ENCODE measurements at places on chromosomes 11 and 22.
A peak's percentile ranks its signal among the peaks of the same experiment; 100 is the strongest.

GRCh38 chr11:48210052-48210451, 6.6 kb upstream of the OR4B1 start:
- peak; percentile 9 for DNase-seq

DNA sequence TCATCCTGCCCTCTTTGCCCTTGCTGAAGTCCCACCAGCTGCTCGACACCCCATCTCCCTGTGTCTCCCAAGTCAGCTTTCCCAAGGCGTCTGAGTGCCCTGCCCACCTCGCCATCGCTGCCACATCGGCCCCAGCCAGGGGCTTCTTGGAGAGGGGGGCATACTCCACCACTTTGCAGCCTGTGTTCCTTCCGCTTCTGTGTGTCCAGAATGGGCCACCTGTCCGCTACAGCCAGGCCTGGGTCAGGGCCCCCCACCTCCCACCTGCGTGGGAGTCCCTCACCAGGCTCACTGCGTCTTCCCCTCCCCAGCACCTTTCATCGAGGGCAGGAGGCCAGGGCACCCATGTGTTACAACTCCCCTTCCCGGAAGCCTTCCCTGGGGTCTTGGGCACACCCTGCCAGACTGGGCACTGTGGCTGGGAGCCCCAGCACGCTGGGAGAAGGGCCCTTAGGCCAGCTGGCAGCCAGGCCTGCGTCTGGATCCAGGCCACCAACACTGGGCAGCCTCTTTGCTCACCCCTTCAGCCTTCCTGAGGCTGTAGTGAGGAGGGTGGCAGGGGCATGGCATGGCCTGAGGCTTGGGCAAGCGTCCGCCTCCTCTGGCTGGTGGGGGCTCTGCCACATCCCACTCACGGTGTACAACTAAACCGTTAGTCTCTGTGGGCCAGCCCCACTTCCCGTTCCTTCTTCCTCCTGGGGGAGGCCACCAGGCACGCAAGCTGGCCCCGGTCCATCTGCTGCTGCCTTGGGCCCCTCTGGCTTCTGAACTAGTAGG, 13.4 kb downstream of the CPT1A start:
- peak; percentile 38 for DNase-seq

- DNase-seq = no peak
These were observed 21.4 kb downstream of the CD6 start for GRCh38 chr11:60992842-60993409.

DNA sequence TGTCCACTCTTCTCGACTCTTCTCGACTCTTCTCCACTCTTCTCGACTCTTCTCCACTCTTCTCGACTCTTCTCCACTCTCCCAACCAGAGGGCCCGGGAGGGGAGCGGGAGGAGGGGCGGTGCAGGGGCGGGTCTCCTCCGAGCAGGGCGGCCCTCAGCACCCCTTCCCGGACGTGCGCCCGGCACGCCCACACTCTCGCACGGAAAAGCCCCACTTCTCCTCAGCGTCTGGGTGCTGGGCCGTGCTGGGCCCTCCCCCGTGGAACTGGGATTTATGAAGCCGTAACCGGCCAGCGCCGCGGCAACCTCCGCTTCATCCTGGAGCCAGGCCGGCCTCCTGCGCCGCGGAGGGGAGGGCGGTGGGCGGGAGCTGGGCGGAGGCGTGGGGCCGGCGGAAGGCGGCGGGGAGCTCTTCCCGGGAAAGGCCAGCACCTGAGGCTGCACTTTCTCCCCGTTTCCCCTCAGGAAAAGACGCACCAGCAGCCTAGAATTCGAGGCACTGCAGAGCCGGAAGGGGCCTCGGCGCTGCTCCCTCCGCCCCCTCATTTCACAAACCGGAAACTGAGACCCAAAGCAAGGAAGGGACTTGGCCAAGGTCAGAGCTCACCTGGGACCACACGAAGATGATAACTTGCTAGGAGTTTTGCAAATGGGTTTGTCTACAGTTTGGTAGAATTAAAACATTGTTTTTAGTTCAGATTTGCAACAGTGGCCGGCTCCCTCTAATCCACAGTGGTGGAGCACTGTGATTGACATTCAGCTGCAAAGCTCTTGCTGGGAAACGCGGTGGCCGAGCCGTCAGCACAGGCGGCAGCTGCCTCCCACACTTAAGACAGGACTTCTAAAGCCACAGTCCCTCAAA, 31.6 kb upstream of the JAM3 start:
- peak; percentile 27 for DNase-seq

GRCh38 chr22:17945888-17946648, 78.3 kb downstream of the MICAL3 start:
- DNase-seq = no peak

GRCh38 chr11:65429724-65430405, 7.3 kb downstream of the NEAT1 start:
- no peak for DNase-seq

DNA sequence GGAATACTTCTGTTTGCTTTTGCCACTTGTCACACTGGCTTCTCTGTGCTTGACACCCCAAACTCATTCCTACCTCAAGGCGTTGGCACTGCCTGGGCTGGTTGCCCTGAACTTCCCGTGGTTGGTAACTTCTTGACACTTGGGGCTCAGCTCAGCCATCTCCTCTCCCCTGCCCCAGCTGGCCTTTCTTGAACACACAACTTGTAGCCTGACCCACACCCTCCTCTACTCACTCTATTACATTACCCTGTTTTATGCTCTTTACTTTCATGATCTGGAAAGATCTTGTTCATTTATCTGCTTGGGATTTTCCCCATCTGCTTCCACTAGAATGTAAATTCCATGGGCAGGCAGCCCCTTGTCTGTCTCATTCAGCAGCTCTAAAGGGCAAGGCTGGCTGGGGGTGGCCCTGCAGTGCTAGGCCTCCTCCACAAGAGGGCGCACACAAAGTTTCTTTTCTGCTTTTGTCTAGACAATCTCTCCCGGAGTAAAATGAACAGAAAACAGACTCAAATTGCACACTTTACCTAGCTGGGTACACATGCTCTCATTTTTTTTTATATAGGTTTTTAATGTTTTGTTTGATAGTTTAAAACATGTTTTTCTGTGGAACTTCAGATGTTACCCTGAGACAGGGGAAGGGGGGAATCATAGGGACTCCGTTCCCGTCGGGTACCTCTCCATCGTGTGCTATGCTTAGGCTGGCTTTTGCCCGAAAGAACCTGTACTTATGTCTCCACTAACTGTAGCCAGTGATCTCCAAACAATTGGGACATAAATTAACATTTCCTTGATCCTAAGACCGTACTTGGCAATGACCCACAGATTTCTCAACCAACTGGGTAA, 16.4 kb upstream of the MRGPRX2 start:
- peak; percentile 18 for DNase-seq

DNA sequence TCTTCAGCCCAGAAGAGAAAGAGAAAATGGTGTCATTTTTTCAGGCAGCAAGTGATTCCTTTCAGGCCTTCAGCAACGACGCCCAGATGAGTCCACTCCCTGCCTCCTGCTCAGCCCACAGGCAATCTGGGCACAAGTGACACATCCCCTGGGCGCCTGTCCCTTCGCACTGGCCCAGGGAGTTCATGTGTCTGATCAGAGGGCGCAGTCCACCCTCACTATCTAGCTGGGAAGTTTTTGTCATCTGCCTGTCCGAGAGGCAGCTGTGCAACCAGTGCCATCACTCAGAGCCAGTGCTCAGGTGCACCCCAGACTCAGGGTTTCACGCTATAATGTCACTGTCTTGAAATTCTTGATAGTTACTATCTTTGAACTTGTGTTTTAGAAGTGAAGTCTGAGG, 1.4 kb upstream of the KCNQ1OT1 start:
- DNase-seq = no peak

GRCh38 chr11:27161071-27161470, 120.5 kb downstream of the BBOX1 start:
- DNase-seq = no peak

DNA sequence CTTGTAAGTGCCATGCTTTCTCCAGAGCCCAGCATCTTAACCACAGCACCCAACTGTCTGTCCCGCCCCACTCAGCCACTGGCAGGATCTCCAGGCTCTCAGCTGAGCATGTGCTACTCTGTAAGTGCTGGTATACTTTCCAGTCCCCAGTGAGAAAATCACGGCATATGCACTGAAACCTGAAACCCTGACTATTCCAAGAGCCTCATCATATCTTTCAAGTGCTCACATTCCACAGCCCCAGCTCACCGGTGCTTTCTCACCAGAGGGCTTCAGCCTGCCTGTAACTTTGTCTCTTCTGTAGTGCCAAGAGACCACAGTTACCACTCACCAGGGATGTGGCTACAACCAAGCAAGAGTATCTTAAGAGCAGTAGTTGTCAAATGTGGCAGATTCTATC, 24.4 kb upstream of the PAMR1 start:
- DNase-seq = no peak

DNA sequence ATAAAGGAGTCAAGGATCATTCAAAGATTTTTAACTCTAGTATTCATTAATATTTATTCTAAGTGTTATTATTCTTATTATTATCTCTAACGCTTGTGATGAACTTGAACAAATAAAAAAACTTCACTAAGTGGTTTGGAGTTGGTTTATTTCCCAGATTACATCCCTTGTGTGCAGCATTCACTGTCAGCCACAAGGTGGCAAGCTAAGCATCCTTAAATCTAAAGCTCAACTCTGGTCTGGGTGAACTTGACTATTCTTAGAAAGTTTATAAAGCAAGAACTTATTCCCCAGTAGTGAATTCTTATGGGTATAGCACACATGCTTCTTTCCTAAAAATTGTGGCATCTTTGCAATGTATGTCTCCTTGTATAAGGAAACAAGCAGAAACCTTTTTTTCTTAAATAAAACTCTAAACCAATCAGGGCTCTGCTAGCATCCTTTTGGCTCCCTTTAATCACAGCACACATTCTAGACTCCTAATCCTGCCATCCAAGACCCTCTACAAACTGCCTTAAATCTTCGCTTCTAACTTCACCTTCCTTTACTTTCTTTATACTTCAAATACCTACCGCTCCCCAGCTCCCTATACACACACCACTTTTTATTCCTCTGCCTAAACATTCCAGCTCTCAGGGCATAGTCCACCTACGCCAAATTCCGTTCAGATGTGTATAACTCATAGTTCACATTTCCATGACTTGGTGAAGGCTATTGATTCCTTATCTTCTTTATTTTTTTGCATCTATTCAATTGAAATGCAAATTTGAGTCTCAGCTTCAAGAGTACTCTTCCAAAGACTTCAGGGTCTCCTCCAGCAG, 1068.8 kb downstream of the DLG2 start:
- peak; percentile 14 for DNase-seq

GRCh38 chr11:12642040-12642439, 32.2 kb upstream of the TEAD1 start:
- no peak for DNase-seq

- peak; percentile 76 for DNase-seq
These were observed 13.2 kb downstream of the EHF start for GRCh38 chr11:34633990-34634693.

- no peak for DNase-seq
These were observed 297.6 kb downstream of the KIRREL3 start for GRCh38 chr11:126702987-126703386.

DNA sequence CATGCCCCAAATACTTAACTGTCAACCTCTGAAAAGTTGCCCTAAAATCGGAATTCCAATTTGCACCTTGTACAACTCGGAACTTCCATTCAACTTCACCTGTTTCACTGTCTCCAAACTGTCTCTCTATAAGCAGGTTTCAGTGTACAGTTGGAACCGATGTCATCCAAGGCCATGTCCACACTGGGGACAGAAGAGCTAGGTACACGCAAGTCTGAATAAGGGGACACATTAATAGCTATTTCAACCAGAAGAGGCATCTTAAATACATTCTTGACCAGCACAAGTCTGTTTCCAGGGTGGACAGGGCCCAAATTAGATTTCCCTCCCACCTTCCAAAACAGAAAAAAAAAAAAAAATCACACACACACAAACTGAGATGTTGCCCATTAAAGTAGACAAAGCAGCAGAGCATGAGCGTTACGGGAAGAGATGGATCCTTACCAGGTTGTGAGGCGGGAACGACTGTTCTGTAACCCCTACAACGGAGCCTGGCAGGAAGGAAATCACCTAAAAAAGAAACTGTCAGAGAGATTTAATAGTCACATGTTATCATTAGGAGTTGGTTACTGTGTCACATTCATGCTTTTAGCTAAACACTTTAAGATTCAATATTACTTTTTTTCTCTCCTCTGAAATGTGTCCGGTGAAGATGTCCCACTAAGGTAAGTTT, 1.7 kb downstream of the CREBZF start:
- no peak for DNase-seq

GRCh38 chr11:121543836-121544380, 91.1 kb upstream of the SORL1-AS1 start:
- DNase-seq = no peak

DNA sequence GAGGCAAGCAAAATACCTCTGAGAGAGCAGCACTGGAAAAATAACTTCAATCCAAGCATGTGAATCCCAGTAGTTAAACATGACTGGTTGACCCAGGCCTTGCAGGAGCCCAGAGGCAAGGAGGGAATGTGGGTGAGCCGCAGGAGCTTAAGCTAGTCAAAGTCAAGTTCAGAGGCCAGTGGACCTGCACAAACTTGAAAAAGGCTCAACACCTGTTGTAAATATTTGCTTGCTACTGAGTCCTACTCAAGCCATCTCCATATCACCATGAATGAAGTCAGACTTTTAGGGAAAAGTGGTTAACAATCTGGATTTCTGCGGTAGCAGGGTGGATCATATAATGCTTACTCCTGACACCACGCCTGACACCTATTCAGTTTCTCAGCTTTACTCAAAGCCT, 4.8 kb upstream of the CAT start:
- no peak for DNase-seq

DNA sequence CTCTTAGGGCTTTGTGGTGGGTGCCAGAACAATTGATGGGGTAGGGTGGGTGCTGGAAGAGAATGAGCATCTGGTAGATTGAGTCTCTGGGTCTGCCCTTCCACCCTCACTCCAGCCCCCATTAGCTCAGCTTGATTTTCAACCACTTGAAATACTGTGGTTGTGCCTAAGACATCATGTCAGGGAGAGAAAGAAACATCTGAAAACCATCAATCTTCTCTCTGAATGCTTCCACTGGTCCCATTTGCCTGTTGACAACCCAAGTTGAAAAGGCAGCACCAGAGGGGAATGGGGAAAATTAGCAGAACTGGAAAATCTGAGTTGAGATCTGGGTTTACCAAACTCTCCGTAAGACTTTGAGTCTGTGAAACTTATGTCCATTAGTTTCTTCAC, 26.1 kb downstream of the CD44 start:
- no peak for DNase-seq

- DNase-seq = no peak
These were observed 80.8 kb downstream of the HORMAD2 start for GRCh38 chr22:30161051-30161469.

DNA sequence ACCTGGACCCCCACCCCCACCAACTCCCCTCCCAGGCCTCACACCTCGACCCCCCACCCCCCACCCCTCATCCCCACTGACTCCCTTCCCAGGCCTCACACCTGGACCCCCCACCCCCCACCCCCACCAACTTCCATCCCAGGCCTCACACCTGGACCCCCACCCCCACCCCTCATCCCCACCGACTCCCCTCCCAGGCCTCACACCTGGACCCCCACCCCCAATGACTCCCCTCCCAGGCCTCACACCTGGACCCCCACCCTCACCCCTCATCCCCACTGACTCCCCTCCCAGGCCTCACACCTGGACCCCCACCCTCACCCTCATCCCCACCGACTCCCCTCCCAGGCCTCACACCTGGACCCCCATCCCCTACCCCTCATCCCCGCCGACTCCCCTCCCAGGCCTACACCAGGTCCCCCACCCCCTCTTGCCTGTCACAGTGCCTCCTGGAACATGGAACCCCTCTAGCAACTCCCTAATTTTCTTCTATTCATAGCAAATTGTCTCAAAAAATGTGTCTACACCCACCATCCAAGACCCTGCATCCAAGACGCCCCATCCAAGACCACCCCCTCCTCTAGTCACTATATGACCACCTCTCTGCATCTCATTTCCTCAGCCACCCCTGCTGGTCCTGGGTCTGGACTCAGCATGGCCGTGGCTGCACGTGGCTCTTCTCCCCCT, 36.9 kb upstream of the BRSK2 start:
- no peak for DNase-seq

- no peak for DNase-seq
These were observed 101.5 kb downstream of the TRAF6 start for GRCh38 chr11:36408498-36409136.
